ENCODE measurements at places on chromosomes 6 and 20. TPM values are rescaled to one million over a fixed set of nuclear protein-coding genes. Genes with fewer than 3 reads are reported as not detected.

SDC4 gene
- total RNA-seq, result 172 TPM

ISM1 gene
- not detected for total RNA-seq

MCCD1 gene
- not detected for total RNA-seq

KHDC1 gene
- total RNA-seq, result 3.0 TPM

PTCRA gene
- total RNA-seq, result not detected

SLC24A3 gene
- 6.5 TPM for total RNA-seq

ZNF311 gene
- 1.5 TPM for total RNA-seq

CENPW gene
- 2.7 TPM for total RNA-seq

PPP1R16B gene
- 0.30 TPM for total RNA-seq

SLC2A10 gene
- 64.5 TPM for total RNA-seq

SNTA1 gene
- total RNA-seq, result 10.9 TPM

CD109 gene
- 58.7 TPM for total RNA-seq

MUC21 gene
- not detected for total RNA-seq

ENPP3 gene
- not detected for total RNA-seq

BPIFB3 gene
- total RNA-seq, result not detected

MUC22 gene
- total RNA-seq, result not detected

ARHGAP40 gene
- not detected for total RNA-seq

TPX2 gene
- 28.5 TPM for total RNA-seq

TRIM15 gene
- total RNA-seq, result not detected

RAD21L1 gene
- total RNA-seq, result 0.59 TPM

IL17F gene
- total RNA-seq, result not detected

DEFB124 gene
- not detected for total RNA-seq

HRH3 gene
- not detected for total RNA-seq

COL19A1 gene
- 1.0 TPM for total RNA-seq

IFNGR1 gene
- 73.6 TPM for total RNA-seq

B3GAT2 gene
- not detected for total RNA-seq

SCGN gene
- not detected for total RNA-seq

IRF4 gene
- not detected for total RNA-seq

RIPOR2 gene
- total RNA-seq, result 0.42 TPM

FAM209A gene
- total RNA-seq, result not detected

NR2E1 gene
- not detected for total RNA-seq

GJA10 gene
- not detected for total RNA-seq

TM9SF4 gene
- 54.8 TPM for total RNA-seq

Measured in smooth muscle cell of the umbilical artery (primary cell).